AG10803 (cell line): ENCODE measurements at places on chromosomes 2 and 18.

GRCh38 chr2:149894760-149895159 is 307.2 kb upstream of the MMADHC start:
- peak; percentile 80 for DNase-seq

DNA sequence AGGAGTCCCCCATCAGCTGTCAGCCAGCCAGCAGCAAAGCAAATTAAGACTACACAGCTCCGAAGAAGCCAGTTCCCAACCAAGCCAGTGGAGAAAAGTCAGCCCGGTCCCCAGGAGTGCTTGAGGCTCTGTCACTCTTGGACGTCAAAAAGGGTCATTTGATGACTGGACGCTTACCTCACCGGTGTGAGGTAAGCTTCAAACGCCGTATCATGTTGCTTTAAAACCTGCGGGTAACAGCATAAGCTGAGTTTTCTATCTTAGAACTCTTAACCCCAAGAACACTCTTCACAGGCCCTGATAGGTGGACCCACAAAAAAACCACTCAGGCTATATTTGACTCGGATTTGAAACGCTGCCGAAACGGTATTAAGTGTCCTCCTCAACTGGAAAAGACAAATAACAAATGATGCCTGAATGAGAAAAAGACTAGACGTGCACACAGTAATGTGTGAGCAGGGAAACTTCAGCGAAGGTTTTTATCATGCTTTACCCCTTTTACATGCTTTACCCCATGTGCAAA is 682 bp upstream of the LNPK start:
- DNase-seq: peak; percentile 11

- DNase-seq: peak; percentile 4
These were observed 21.3 kb downstream of the C2orf69 start for GRCh38 chr2:199932312-199932855.

- no peak for DNase-seq
These were observed 28.0 kb upstream of the MGAT5 start for GRCh38 chr2:134225841-134226240.

DNA sequence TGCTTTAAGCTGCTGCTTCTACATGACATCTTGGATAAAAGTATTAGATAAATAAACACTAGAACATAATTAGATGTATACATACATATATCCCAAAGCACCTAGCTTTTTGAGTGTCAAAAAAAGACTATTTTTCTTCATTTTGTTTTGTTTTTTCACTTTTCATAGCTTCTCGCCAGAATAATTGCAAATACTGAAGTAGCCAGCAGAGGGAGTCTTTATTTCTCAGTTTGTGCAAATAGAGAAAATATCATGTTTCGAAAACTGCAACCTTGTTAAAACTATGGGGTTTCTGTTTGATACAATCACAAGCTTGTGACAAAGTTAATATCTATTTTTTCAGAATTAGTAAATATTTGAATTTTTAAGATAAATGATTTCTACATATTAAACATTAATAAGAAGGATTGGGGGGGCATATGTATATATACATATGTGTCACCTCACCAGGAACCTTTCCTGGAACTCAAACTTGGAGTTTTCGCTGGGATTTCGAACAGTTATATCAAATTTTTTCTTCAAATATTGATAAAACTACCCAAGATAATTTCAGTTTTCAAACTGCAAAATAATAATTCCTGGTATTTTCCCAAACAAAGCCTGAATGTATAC is 61.0 kb downstream of the GRB14 start:
- DNase-seq: peak; percentile 34

DNA sequence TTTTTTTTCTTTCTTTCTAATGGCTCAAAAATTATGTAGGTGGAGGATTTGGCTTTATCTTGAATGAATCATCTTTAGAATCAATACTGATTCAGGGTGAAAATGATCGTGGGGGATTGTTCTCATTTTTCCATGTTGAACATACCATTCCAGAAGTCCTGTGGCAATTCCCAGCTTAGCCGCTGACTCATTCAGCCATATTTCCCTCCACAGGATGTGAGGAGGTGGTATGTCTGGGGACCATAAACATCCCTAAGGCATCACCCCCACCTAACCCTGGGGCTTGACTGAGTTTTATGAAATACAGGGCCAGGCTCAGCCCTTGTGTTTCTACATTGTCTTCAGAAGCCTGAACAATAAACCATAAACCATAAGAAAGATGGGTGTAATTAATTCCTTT is 92.7 kb upstream of the FN1 start:
- peak; percentile 99 for DNase-seq

- DNase-seq: peak; percentile 41
These were observed 544 bp downstream of the EVA1A start for GRCh38 chr2:75560022-75560767.

DNA sequence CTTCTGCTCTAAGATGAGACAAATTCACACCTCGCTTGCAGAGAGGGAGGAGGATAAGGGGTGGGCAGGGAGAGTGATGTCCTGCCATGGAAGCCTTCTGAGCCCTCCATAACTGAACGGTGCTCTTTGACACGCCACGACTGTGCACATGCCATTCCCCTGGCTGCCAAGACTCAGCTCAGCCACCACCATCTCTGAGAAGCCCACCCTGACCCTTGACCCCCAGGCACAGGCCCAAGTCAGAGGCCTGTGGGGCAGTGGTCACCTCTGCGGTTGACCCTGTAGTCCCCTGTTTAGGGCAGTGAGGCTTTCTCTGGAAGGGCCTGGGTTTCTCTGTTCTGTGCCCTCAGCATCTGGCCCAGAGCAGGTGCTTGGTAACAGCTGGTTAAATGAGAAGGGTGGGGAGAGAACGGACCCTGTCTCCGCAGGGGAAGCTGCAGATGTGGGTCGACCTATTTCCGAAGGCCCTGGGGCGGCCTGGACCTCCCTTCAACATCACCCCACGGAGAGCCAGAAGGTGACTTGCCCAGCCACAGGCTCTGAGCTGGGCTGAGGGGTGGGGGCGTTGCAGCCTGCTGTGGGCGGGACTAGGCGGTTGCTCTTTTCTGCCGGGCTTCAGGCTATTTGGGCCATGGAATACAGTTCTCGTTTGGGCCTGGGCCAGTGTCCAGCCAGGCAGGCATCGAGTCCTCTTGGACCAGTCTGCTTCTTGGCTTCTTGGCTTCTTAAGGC is 215.1 kb downstream of the DYSF start:
- no peak for DNase-seq

GRCh38 chr18:12359515-12359927 is 17.5 kb downstream of the AFG3L2 start:
- DNase-seq: no peak

DNA sequence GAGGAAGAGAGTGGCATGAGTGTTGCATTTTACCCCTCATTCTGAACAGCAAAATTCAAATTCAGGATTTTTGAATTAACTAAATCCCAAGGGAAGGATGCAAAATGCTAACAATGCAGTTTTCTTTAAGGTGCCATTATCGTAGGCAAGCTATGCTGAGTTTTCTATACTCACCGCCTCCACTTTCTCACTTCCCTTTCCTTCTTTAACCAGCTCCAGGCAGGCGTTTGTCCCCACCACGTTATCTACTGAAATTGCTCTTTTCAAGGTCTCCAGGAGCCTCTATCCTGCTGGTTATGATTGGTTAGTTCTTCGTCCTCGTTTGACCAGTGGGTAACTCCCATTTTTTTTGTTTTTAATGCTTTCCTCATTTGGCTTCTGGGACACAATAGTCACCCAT is 1.8 kb upstream of the CPO start:
- no peak for DNase-seq

DNA sequence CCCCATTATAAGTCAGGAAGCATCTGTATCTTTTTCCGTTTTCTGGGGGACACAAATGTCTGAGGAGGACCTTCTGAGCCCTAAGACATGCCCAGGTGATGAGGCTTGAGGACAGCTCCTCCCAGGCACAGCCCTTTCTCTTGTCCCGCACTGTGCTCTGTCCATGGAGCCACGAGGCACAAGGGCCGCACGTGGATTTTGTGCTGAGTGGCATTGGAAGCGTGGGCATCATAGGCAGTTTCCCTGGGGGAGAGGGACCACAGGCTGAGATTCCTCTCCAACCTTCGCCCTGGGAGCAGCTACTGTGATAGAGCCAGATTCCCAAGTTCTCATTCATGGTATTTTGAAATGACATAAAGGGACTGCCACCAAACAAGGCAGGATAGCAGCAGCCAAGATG is 139.9 kb downstream of the SH3RF3 start:
- DNase-seq: no peak

DNA sequence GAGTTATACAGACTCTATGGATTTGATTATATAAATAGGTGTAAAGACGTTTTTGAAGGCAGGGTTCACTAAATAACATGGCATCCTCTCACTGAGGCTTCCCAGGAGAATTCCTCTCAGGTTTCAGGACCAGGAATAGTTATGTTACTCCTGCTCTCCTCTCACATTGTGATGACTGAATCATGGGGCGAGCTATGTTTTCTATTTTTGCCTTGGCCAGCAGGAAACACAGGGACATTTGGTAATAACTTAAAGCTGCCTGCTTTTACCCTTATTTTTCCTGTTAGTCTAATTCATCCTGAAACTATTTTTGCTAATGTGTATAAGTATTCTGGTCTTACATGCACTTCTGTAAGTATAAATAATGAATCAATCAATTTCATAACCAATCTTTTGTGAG is 115.3 kb upstream of the ITGB6 start:
- DNase-seq: peak; percentile 68

GRCh38 chr2:37361994-37362698 is 17.7 kb downstream of the QPCT start:
- DNase-seq: no peak

GRCh38 chr2:18117592-18117991 is 239.1 kb downstream of the KCNS3 start:
- DNase-seq: peak; percentile 51

- peak; percentile 79 for DNase-seq
These were observed 124.0 kb upstream of the TTC39C start for GRCh38 chr18:23890589-23890988.

GRCh38 chr2:81767187-81767912 is 1462.8 kb upstream of the LRRTM1 start:
- peak; percentile 53 for DNase-seq

GRCh38 chr2:42909966-42910365 is 117.6 kb upstream of the HAAO start:
- no peak for DNase-seq

GRCh38 chr18:11901826-11902438 is 6.2 kb downstream of the MPPE1 start:
- DNase-seq: no peak

DNA sequence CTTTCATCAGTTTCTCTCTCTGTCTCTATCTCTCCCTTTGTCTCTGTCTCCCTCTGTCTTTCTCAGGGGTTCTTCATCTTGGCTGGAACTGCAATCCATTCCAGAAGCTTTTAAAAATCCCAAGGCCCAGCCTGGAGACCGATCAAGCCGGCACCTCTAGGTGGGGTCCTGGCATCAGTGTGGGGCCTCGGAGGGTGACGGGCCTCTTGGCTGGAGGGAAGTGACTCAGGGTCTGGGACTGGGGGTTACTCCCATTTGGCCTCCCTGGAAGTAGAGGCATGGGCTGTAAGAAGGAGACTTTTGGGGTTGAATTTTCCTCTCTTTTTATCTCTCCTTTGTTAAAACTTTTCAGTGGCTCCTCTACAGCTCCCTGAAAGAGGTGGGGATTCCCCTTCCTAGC is 52.8 kb upstream of the OTOF start:
- peak; percentile 29 for DNase-seq

GRCh38 chr2:120631236-120631635 is 104.4 kb upstream of the GLI2 start:
- DNase-seq: no peak

DNA sequence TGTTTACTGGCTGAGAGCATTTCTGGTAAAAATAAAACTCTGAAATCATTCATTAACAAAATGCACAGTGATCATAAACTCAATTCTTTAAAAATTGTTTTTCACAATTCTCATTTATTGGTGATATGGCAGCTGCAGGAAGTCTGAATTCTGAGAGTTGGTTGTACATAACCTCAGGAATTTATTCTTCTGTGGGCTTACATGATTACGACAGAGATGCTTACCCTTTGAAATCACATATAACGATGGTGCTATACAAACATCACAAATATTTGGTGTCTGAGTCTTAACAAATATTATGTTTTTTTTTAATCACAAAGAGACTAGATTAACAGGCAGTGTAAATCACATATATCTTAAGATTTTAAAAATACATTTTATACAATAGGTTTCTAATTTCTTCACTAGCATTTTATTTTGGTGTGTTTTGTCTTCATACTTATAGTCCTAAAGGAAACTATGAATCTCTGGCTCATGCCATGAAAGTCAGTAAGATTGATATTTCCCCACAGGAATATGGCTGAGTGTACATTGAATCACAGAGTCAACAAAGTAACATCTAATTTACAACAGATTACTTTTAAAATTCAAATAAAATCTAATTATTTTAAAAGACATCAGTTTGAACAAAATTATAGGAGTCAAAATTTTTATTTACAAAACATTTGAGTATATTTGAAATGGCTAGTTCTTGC is 318.8 kb upstream of the THUMPD2 start:
- peak; percentile 91 for DNase-seq

DNA sequence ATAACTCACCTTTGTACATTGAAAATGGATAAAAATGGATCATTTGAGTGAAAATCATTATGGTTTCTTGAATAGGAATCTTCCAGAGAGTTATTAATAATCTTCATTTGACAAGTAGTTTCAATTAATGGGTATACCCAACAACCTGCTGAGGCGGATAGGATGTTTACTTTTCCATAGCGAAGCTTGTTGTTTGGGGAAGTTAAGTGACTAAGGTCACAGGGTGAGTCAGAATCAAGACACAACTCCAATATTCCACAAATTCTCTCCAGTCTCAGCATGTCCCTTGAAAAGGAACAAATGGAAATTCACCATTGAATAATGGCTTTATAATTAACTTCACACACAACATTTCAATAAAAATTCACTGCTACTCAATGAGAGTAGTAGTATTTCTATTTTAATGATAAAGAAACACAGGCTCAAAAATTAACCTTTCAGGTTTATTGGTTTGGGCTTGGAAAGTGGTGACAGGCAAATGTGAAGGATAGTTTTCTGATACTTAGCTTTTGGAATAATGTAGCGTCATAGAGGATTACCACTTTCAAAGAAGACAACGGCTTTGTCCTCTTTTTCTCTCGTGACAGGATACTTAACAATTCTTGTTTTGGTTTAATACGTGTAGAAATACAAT is 211.3 kb downstream of the GPD2 start:
- no peak for DNase-seq
